ENCODE measurements at places on chromosomes 11 and 22. TPM values are rescaled to one million over a fixed set of nuclear protein-coding genes. Genes with fewer than 3 reads are reported as not detected.

Gene ARHGEF17
- total RNA-seq, result 5.4 TPM

DNA sequence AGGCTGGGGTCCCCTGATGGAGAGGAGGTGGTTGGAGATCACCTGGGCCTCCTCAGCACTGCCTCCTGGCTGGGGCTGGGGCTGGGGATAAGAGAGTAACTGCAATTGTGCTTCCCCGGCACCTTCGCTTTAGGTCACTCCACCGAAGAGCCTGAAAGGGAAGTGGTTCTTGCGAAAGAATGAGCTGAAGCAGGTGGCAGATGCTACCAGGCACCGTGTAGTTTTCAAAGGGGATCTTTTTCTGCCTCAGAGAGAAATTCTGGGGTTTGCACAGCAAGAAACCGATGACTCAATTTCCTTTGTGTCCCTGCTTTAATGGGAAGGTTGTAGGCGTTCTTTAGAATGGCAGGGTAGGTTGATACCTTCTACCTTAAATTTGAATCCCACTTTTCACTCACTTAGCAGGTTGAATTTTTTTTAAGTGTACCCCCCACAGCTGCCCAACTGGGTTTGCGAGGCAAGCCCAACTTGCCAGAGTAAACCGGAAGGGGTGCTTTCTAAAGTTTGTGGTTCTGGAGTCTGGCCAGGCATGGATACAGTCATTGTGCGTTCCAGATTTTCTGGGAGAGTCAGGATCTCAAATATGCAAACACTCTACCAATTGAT lies 5.3 kb downstream of the CD44 start:
- DNase-seq, result peak; percentile 51

GRCh38 chr11:61883327-61883726 lies 8.0 kb downstream of the FADS3 start:
- no peak for DNase-seq

Gene SAA1
- total RNA-seq, result 13,198 TPM

GRCh38 chr11:113365895-113366294 lies 21.7 kb upstream of the ANKK1 start:
- DNase-seq, result no peak

DNA sequence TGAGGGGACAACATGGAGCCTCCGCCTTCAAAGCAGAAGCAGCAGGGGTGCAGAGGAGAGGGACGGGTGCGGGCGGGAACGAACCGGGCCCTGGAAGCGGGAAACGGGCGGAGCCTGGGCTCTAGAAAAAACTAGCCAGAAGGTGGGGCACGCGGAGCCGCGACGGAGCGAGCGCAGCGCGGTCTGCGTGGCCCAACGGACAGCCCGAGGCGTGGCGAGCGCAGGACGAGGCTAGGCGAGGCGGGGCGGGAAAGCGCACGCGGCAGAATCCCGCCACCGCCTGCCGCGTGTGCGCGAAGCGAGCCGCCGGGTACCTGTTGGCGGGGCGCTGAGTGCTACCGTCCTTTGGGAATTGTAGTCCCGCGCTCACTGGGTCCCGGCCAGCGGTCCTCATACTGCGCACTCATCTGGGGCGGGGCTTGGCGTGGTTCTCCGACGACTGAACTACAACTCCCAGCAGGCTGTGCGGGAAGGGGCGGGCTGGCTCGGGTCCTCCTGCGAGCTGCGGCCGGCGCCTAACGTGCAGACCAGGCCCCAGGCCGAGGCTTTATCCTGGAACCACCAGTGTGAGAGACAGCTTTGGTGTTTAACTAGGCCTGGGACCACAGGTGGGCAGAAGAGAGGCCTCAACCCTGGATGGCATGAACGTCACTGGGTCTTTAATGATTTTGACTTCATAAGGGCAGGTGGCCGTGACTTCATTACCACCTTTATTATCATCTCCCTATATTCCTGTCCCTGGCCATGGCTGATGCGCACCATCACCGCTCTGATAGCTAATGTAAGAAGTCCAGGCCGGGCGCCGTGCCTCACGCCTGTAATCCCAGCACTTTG lies at the start of gene ATL3:
Gene ATL3 (minus strand): TSS at position 55 of the 834 bp plus-strand sequence. CDS start 41 bp downstream, at position 14.
- peak; percentile 99 for DNase-seq

Gene SEPTIN5
- total RNA-seq, result 3.7 TPM

Gene GRIK4
- 0.11 TPM for total RNA-seq

- no peak for DNase-seq
Observed at GRCh38 chr22:37747080-37747714, 50.3 kb downstream of the TRIOBP start.

GRCh38 chr11:29351301-29351873 lies 665.4 kb downstream of the KCNA4 start:
- no peak for DNase-seq

GRCh38 chr11:119424775-119425174 lies 1.8 kb upstream of the THY1 start:
- no peak for DNase-seq

- peak; percentile 62 for DNase-seq
Observed at GRCh38 chr11:114180301-114181055, 115.7 kb upstream of the NNMT start.

Gene GLB1L2
- 0.49 TPM for total RNA-seq

- DNase-seq, result no peak
Observed at GRCh38 chr11:110389965-110390364, 39.8 kb upstream of the FDX1 start.

GRCh38 chr11:46239801-46240061 lies 37.7 kb upstream of the CREB3L1 start:
- no peak for DNase-seq

DNA sequence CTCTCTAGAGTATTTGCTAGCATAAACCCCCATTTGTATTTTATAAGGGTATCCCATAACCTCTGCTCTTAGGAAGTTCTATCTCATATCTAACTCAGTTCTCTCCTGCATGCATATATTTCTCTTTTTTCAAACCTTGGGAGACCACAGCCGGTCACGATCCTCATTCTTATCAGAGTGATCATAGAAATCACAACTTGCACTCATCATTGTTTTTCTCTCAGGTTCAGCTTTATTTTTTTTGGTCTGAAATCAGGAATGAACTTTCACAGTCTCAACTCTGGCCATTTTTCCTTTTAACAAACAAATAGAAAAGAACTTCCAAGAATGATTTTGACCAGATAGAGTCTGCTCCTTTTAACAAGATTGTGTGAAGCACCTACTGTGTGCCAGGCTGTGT lies 98.6 kb upstream of the BLID start:
- no peak for DNase-seq

Gene LMNTD2
- total RNA-seq, result 6.0 TPM

DNA sequence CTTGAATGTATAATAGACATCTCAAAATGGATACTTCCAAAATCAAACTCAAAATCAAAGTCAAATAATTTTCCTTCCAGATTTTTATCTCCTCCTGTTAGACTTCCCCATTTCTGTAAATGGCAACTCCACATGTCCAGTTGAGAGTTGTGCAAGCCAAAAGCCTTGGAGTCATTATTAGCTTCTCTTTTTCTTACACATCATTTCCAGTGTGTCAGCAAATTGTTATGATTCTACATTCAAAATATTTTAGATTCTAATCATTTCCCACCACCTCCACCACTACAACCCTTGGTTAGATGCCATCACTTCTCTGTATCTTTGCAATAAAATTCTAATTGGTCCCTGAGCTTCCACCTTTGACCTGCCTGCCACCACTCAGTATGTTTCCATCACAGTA lies 155.7 kb downstream of the CNTN5 start:
- DNase-seq, result no peak

Gene OR6T1
- total RNA-seq, result not detected

Measured in right lobe of liver (tissue), 6 donors.